ENCODE measurements at places on chromosomes 11 and 22. TPM values are rescaled to one million over a fixed set of nuclear protein-coding genes. Genes with fewer than 3 reads are reported as not detected.

PATE2 gene
- total RNA-seq = not detected

TRPM5 gene
- total RNA-seq = 0.11 TPM

NECTIN1 gene
- total RNA-seq = 35.6 TPM

C11orf52 gene
- 1.3 TPM for total RNA-seq

ADM2 gene
- 1.5 TPM for total RNA-seq

GSTT2 gene
- not detected for total RNA-seq

LYVE1 gene
- total RNA-seq = 17.8 TPM

XKR3 gene
- total RNA-seq = not detected

VSIG10L2 gene
- not detected for total RNA-seq

OR4X2 gene
- total RNA-seq = not detected

DHCR7 gene
- total RNA-seq = 20.3 TPM

WNT11 gene
- 6.9 TPM for total RNA-seq

SIDT2 gene
- 24.1 TPM for total RNA-seq

IGLL5 gene
- total RNA-seq = not detected

MOB2 gene
- total RNA-seq = 34.3 TPM

DMC1 gene
- total RNA-seq = 6.5 TPM
